ENCODE measurements at places on chromosomes 6 and 20.
A peak's percentile ranks its signal among the peaks of the same experiment; 100 is the strongest.

DNA sequence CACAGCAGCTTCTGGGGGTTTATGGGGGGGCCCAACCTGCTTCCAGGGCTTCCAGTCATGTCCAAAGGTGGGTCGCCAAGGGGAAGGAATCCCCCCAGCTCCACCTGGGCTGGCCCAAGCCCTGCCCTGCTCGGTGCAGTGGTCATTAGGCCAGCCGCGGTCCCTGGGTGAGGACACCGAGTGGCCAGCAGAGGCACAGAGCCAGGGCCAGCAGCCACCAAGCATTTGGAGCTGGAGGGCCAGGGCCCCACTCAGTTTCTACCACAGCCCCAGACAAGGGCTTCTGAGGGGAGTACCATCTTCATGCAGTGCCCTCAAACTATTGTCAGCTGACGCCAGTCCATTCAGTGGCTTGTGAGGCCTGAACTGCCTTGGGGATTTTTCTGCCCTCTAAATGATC lies 39.6 kb downstream of the TFEB start:
- no peak for DNase-seq

DNA sequence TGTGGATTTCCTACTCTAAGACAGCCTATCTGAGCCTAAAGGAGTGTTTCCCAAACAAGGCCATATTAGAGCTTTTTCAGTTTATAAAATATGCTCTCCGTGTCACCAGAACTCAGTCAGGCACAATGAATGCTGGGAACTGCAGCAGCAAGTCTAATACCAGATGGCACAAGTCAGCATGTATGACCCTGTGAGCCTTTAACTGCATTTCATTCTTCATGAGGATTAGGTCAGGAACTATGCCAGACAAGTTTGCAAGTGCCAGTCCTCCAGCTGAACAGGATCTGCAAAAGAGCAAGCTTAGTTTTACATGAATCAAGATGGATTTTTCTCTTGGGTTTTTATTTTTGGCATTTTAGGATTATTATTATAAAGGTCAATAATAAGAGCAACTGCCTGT lies 66.7 kb upstream of the SAMD5 start:
- no peak for DNase-seq

DNA sequence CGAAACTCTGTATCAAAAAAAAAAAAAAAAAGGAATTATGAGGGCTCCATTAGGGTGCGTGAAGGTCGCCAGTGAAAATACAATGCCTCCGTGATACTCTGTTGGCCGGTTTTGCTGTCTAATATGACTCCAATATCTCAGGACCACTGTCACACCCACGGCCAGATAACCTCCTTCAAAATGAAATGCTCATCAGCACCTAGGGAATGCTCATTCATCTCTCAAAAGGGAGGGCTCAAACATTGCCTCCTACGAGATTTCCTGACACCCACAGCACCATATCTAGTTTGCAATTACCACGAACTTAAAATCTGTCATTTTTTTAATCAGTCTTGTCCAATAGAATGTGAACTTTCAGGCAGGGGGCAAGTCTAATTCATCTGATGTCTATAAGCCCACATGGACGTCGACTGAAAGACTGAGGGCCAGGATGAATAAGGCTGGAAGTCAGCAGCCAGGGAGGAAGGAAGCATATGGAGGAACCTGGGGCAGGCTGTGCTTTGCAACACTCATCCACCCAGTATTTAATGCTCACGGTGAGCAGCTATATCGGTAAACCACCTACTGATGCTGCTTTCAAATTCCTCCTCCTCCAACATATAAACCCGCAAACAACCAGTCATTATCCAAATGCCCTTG lies 42.8 kb downstream of the MAP3K5 start:
- no peak for DNase-seq

- DNase-seq: peak; percentile 56
Measured at GRCh38 chr20:45306431-45306982, at the start of gene RBPJL. Gene RBPJL, plus strand, starts transcription at chr20:45306840. Its CDS starts 83 bp downstream, at chr20:45306923.

- DNase-seq: no peak
Measured at GRCh38 chr6:75613056-75613501, 11.4 kb downstream of the SENP6 start.

- no peak for DNase-seq
Measured at GRCh38 chr6:162951164-162951743, 223.5 kb downstream of the PACRG start.

DNA sequence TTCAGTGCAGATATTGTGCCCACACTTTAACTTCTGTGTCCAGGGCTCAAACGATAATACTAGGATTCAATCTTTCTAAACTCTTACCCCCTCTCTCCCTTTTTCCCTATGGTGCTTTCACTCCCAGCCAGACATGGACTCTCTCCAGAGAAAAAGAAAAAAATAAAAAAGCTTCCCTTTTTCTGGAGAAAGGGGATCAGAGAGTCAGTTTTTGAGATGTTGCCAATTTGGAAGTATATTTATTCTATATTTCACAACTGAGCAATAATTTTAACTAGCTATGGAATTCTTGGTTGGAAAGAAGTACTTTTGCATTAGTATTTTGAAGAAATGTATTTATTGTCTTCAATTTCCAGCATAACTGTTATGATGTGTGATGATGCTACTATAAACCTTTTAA lies 72.2 kb upstream of the ZFP64 start:
- no peak for DNase-seq

GRCh38 chr6:43971776-43972126 lies 155.5 kb downstream of the MRPL14 start:
- DNase-seq: no peak

- peak; percentile 46 for DNase-seq
Measured at GRCh38 chr6:87700397-87701343, 1.4 kb downstream of the AKIRIN2 start.

DNA sequence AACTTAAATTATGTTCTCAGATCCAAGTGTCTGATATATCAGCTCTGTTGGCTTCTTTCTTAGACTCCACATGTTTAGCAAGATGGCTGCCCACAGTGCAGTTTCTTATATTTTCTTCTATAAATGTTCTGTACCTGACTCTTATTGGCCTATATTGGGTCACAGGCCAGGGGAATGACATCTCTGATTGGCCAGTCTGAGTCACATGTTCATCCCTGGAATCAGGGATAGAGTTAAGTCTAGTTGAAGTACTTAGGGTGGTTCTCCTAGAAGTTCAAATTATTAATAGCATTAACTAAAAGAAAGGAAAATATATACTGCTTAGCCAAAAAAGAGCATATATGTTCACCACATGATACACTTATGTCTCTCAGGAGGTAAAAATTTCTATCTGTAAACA lies 105.3 kb upstream of the SLC22A16 start:
- DNase-seq: no peak

GRCh38 chr20:34412453-34412852 lies 49.4 kb downstream of the ITCH start:
- DNase-seq: no peak

DNA sequence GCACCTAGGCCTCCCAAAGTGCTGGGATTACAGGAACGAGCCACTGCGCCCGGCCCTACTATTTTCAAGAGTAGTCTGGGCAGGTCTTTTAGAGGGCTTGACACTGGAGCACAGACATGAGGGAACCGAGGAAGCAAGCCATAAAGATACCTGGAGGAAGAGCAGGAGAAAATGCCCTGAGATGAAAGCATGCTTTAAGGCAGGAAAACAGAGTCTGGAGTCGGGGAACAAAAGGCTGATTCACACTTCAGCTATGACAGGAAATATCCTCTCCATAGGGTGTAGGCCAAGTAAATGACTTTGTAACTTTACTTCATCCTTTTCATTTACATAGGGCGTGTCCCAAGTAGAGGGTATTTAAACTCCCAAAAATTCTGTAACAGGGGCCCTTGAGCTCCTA lies 4.3 kb upstream of the SERINC3 start:
- no peak for DNase-seq

DNA sequence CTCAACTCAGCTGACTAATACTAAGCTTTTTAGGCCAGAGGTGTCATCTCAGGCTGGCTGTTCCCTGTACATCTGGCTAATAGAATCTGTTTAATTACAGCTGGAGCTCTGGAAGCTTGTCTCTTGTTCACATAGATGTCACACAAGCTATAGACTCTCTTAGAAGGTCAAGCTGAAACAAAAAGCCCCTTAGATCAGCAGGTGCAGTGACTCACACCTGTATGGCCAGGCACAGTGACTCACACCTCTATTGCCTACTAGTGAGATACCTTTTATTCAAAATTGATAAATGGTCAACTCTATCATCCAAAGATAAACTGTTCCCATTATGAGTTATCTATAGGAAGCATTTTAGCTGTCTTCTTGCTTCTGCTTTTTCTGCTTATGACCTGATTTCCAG lies 29.9 kb upstream of the MTHFD1L start:
- no peak for DNase-seq

DNA sequence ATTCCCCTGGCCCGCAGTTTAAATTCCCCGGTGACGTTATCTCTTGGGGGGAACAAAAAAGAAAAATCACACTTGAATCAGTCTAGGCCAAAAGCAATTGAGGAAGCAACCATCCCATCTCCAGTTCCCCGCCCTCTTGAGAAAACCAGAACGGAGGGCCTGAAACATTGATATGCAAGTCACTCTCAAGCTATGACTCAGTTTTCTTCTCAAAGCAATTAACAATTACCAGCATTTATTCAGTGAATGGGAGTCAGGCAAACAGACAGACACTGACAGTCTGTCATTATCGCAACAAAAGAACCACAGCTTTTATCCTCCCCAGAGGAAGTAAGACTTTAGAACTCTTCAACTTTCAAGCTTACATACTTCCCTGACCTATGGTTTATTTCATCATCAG lies 100.9 kb downstream of the OPRM1 start:
- DNase-seq: no peak

GRCh38 chr6:116099036-116099435 lies 1.6 kb upstream of the NT5DC1 start:
- DNase-seq: no peak

- no peak for DNase-seq
Measured at GRCh38 chr6:140779991-140780596, 1352.6 kb upstream of the GJE1 start.

GRCh38 chr6:32254761-32255198 lies 30.9 kb upstream of the NOTCH4 start:
- no peak for DNase-seq

- peak; percentile 44 for DNase-seq
Measured at GRCh38 chr6:47414423-47415167, 63.0 kb upstream of the CD2AP start.

DNA sequence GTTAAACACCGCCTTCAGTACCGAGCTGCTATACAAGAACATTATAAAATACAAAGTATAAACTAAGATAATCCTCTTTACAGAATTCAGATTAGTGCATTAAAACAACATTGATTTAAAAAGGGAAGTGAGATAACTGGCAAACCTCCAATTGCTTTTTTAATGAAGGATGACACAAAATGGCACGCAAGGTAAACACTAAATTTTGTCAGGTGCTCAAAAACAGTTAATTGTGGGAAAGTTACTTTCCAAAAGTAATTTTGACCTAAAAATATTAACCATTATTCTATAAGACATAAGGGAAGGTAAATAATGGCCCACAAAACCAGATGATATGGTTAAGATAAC lies 53.3 kb downstream of the STX7 start:
- DNase-seq: no peak

DNA sequence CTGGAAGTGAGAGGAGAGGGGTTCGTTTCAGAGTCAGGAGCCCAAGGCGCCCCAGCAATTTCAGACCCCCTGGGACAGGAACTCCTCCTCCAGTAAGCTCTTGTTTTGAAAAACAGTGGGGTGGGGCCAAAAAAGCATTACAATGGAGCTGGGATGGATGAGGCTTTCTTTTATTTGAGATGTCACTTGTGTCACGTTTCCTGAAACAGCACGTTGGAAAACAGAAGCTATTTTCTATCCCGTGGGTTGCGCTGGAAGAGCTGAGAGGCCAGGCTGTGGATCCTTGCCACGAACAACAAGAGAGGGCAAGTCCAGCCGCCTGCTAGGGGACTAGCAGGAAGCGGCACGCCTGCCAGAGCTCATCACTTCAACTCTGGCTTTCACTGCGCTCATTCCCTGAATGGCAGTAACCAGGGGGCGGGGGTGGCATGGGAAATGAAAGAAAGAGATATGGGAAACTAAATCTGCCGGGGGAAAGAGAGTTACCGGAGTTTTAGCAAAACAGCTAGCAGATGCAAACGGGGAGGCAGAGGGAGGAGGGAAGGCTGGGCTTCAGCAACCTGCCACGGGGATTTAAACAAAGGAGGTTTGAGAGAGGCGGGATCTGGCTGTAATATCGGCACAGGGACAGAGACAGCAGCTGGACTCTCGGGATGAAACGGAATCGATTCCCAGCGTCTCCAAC lies 34.6 kb downstream of the GCNT2 start:
- DNase-seq: no peak

DNA sequence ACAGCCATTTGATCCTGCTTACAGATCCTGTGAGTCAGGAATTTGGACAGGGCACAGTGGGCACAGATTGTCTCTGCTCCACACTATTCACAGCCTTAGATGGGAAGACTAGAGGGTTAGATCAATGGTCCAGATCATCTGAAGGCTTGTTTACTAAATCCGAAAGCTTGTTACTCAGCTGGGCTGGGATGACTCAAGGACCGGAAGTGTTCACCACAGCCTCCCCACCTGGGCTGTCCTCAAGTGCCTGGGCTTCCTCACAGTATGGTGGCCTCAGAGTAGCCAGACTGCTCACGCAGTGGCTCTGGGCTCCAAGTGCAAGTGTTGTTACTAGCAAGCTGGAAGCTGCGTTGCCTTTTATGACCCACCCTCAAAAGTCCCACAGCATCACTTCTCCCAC lies 75.4 kb upstream of the INSM1 start:
- no peak for DNase-seq

DNA sequence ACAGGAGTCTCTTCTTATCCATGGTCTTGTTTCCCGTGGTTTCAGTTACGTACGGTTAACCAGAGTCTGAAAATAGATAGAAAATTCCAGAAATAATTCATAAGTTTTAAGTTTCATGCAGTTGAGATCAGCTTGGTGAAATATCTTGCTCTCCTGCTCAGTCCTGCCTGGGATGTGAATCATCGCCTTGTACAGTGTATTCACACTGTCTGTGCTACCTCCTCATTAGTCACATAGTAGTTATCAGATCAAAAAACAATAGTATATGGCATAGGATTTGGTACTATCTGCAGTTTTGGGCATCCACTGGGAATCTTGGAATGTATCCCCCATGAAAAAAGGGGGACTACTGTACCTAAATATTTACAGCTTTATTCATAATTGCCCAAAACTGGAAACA lies 22.7 kb upstream of the MOCS1 start:
- DNase-seq: no peak

- DNase-seq: no peak
Measured at GRCh38 chr6:73353636-73354593, at the start of gene DPPA5. Gene DPPA5, minus strand, starts transcription at chr6:73354276. Its CDS starts 51 bp downstream, at chr6:73354225.

GRCh38 chr6:135743476-135743875 lies 108.0 kb upstream of the PDE7B start:
- DNase-seq: no peak

GRCh38 chr6:165055231-165055630 lies 254.2 kb downstream of the C6orf118 start:
- DNase-seq: no peak

- DNase-seq: no peak
Measured at GRCh38 chr20:35830264-35830663, 58.4 kb downstream of the PHF20 start.

- DNase-seq: no peak
Measured at GRCh38 chr20:23492292-23492691, 1.4 kb downstream of the CST8 start.

GRCh38 chr6:123769431-123769830 lies 34.2 kb upstream of the NKAIN2 start:
- DNase-seq: no peak
